ENCODE measurements at places on chromosomes 6 and 20.

- no peak for DNase-seq
These were observed 42.9 kb downstream of the SRC start for GRCh38 chr20:37388831-37389230.

DNA sequence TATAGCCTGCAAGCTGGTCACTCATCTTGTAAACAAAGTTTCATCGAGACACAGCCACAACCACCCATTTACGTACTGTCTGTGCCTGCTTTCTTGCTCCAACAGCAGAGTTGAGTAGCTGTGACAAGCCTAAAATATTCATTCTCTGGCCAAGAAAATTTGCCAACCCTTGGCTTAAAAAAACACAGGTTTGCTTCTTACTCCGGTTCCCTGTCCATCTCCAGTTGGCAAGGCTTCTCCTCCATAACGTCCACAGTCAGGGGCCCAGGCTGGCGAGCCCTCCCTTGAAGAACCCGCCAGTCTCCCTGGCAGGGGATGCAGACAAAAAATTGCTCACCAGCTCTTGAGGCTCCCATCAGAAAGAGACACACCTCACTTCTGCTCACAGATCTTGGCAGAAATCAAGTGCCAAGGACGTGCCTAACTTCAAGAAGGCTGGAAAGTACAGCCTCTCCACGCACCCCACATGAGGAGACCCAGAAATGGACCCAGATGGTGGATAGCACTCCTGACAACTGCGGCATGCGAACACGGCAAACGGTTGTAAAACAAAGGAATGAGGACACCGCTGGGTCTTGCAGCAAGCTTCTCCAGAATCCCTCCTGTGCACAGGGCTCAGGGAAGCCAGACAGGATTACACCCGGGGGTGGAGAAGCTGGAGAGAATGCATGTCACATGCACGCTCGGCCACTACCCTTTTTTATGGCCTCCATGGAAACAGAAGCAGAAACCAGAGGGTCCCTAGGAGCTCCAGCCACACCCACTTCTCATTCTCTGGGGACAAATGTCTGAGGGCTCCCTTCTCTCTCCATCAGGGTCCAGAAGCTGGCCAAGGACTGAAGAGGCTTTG, 59.8 kb upstream of the SIRPA start:
- DNase-seq: no peak

DNA sequence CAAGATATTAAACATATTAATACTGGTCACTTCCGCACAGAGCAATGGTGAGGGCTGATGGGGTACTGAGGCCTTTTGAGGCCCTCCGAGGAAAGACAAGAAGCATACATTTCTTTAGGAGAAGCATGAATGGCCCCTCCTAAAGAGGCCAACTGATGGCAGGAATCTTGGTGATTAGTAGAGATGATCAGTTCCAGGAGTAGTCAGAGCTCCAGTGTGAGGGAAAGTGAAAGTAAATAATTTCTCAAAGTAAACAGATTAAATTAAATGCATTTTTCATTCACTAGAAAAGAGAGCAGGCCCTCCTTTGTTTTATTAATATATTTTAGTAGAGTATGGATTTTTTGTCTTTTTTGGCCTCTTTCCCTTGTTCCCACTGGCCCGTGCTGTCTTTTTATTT, 38.2 kb downstream of the NOX3 start:
- no peak for DNase-seq

DNA sequence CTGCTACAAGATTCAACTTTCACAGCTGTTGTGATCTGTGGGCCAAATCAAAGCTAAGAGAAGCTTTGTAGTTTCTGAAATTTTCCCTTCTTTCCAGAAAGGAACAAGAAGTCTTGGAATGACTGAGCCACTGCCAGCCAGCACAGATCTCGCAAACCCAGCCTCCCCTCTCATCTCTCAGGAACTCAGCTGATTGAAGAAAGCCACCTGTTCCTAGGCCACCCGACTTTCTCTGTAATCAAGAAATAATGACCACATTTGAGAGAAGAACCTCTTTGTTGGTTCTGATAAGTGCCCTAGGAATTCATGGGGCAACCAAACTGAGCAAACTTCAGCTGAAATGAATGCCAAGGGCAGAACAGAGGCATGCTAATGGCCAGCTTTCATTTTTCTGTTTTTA, 61.7 kb downstream of the HDGFL1 start:
- no peak for DNase-seq

GRCh38 chr6:43733471-43734293, 36.3 kb upstream of the VEGFA start:
- DNase-seq: peak; percentile 39

DNA sequence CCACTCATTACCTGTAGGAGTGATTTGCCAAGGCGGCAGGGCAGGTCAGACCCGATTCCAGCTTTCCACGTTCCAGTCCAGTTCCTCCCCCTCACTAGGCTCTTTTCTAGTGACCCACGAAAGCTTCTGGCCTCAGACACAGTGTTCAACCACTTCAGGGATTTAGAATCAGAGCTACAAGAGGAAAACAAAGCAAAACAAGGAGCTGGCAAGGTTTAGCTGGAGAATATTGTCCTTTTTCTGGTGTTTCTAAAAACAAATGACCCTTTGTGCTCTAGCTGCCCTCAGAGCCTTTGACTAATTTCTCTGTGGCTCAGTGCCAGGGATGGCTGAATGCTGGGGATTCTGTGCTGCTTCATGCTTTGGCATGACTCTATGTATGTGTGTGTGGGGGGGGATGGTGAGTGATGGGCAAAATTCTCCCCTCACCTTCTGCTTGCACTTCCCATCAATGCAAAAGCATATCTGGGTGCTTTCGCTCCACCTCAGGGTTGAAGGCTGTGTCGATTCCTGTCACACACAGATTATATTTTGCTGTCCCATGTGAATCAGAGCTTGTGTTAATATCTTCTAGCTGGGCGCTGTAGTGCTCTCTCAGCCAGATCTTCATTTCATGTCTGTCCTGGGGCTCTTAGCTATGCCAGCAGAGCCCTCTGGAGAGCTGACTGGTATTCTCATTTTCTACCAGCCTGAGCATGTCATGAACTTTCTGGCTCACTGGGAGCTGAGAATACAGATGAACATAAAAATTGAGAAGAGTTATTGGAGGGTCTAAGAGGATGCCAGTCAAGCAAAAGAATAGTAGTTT, 19.3 kb upstream of the NEDD9 start:
- no peak for DNase-seq

DNA sequence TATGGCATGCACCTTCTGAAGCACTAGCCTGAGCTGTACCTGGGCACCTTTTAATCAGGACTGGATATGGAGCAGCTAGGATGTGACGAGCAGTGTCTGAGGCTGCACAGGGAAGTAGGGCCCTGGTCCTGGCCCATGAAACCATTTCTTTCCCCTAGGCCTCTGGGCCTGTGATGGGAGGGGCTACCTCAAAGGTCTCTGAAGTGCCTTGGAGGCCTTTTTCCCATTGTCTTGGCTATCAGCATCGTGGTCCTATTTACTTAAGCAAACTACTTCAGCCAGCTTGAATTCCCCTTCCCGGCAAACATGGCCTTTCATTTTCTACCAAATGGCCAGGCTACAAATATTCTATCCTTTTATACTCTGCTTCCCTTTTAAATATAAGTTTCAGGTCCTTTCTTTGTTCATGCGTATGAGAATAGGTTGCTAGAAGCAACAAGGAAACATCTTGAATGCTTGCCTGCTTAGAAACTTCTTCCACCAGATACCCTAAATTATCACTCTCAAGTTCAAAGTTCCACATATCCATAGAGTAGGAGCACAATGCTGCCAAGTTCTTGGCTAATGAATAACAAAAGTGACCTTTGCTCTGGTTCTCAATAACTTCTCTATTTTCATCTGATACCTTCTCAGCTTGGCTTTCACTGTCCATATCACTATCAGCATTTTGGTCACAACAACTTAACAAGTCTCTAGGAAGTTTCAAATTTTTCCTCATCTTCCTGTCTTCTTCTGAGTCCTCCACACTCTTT, 673.1 kb downstream of the HTR1B start:
- DNase-seq: no peak

DNA sequence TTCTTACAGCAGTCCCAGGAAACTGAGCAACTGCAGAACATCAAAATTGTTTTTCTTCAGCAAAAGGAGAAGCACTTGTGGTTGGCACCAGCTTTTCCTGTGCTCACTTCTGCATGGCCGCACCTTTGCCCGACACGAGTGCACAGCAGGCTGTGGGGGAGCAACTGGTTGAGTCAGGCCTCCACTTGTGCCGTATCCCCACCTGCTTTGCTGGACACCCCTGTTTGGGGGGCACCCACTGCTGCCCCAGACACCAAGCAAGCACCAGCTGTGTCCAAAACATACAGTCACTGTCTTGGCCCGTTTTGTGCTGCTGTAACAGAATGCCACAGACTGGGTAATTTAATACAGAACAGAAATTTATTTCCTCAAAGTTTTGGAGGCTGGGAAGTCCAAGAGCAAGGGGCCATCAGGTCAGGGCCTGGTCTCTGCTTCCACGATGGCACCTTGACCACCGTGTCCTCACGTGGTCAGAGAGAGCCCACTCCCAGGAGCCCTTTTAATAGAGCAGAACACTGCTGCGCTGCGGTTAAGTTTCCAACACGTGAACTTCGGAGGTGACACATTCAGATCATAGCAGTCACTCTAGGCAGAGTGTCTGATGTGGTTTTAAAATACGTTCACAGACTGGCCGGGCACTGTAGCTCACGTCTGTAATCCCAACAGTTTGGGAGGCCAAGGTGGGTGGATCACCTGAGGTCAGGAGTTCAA, 8.7 kb upstream of the GMEB2 start:
- no peak for DNase-seq

DNA sequence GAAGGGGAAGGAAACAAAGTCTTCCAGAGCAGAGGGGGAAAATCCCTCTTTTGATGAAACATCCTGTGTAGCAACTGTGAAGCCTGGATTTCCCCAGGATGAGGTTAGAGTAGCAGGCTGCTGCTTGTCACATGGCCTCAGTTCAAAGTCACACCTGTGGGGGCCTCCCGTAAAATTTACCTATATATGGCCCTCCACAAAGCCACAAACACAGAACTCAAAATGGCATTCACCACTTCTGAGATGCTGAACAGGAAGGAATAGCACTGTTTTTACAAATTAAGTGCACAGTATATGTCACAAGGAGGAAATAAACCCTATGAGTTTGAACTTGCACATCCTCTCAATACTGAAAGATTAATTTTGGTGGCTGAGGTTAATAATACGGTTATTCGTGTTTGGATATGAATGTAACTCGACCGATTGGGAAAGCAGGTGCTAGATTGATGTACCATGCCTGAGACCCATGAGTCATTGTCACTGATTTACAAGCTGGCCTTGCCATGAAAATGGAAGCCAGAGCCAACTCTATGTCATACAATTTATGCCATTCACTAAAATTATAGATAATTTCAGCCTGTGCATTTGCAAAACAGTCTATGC, 70.6 kb downstream of the SGK1 start:
- DNase-seq: peak; percentile 52

DNA sequence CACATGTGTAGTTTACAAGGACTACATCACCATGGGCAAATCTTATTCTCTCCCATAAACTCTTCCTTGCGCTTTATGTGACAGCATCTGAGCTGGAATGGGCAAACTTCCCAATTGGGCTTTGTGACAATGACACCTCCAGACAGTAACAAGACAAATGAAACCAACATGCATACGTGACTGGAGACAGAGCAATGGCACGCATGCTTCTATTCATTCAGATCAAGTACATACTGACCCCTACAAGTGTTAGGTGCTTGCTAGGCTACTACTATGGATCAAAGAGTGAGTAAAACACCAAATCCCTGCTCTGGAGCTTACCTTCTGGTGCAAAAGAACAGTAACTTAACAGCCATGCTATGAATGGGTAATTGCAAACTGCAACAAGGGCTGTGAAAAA, 394.9 kb downstream of the BTBD9 start:
- no peak for DNase-seq

GRCh38 chr6:108589244-108589791, 28.6 kb downstream of the FOXO3 start:
- no peak for DNase-seq

DNA sequence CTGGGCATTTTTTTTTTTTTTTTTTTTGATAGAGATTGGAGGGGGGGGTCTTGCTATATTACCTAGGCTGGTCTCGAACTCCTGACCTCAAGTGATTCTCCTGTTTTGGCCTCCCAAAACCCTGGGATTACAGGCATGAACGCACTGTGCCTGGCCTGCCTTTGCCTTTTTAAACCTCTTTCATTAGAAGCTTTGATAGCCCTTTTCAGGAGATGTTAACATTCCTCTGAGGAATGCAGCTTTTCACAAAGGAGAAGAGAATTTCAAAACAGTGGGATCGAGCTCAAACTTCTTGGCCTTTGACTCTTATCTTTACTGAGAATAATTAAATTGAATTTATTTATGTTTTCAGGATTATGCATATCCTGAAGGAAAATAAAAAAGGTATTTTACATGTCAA, 31.3 kb downstream of the SLC26A8 start:
- no peak for DNase-seq

- no peak for DNase-seq
These were observed 171.9 kb downstream of the LMBRD1 start for GRCh38 chr6:69624944-69625343.

GRCh38 chr6:167932468-167933276, 64.8 kb upstream of the KIF25 start:
- DNase-seq: no peak

GRCh38 chr6:87815449-87815848, 113.4 kb upstream of the AKIRIN2 start:
- no peak for DNase-seq

GRCh38 chr20:50125279-50125678, 12.3 kb upstream of the UBE2V1 start:
- DNase-seq: no peak

DNA sequence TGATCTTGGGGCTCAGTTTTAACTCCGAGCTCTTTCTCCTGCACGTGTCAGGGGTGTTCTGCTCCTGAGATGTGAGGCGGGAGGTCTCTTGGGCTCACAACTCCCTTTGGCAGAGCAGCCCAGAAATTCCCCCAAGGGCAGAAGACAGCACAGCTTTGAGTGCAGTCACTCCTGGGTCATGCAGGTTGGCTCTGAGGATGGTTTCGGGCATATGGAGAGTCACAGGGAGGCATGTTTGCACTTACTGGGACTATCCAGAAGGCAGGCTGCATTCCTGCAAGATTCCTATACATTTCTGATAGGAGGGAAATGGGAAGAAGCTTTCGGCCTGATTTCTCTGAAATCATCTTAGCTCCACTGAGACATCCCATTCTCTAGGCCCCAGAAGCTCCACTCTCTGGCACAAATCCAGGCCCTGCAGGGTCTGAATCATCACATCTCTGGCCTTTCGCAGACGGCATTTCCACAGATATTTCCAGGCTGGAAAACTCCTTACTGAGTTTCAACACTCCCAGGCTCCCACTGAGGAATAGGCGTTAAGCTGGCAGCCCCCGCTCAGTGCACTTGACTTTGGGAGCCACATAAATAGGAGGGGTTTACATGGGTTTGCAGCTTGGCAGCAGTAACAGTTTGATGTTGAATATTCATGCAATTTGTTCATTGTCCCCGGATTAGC, 39.7 kb downstream of the AGPAT4 start:
- DNase-seq: no peak

DNA sequence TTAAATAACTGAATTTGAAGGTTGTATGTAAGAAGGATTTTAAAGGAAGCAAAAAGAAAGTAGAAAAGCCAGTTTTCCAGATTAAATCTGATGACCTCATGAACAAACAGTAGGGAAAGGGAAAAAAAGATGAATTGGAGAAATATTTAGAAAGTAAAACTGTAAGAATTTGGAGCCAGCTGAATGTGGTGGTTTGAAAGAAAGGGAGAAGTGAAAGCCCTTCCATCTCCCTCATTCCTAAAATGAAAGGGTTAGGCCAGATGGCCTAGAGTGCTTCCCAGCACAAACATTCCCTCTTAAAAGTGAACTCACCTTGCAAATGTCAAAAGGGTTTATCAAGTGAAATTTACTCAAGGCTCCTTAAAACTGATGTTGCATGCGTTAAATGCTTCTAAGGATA, 139.3 kb upstream of the COL21A1 start:
- DNase-seq: no peak
